ENCODE measurements at places on chromosomes 3 and 15. TPM values are rescaled to one million over a fixed set of nuclear protein-coding genes. Genes with fewer than 3 reads are reported as not detected.

DNA sequence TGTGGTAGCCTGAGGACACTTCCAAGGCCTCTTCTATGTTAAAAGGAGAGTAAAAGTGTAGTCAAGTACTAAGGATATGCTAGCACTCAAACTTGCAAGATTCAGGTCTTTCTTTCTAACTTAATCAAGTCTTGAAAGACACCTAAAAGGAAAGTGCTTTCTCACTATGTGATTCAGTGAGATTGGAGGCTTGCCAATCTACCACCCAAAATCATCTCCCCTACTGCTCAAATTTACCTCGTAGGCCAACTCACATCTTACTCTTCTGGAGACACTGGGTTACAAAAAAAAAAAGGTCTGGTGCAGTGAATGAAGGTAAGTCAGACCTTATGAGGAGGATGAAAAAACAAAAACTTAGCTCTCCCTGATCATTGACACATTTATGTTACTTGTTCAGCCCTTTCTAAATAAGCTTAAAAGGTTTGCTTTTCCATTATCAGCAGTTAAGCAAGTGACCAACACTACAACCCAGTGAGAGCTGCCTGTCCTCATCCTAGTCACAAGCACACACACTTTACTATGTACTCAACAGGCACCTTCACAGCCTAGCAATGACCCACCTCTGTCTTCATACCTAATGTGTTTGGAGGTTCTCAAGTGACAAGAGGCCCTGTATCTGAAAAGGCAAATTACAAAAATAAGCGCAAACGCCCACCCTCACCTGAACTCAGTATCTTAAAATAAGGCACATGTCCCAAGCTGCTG is 19.6 kb downstream of the SUMF1 start:
- DNase-seq, result no peak

GRCh38 chr3:63654211-63654610 is 1.7 kb downstream of the SNTN start:
- DNase-seq, result no peak

MYRIP gene
- 0.11 TPM for total RNA-seq

- no peak for DNase-seq
These were observed 25.8 kb upstream of the CNTN3 start for GRCh38 chr3:74640211-74640610.

DNA sequence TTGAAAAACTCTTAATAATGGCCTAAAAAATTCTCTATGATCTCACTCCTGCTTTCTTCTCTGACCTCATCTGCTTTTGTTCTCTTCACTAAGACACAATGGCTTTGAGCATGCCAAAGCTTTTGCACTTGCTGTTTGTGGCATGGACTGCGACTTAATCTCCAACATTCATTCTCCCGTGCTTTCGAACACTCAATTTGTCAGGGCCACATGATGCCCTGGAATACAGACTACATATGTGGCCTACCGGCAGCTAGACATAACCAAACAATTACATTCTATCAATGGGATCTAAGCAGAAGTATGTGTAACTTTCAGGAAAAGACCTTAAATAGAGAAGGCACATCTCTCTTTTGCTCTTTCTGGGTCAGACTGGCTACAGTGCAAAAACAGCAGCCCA is 506.5 kb downstream of the MAGI1 start:
- DNase-seq, result no peak

GRCh38 chr15:57458356-57458781 is 82.1 kb downstream of the CGNL1 start:
- no peak for DNase-seq

DNA sequence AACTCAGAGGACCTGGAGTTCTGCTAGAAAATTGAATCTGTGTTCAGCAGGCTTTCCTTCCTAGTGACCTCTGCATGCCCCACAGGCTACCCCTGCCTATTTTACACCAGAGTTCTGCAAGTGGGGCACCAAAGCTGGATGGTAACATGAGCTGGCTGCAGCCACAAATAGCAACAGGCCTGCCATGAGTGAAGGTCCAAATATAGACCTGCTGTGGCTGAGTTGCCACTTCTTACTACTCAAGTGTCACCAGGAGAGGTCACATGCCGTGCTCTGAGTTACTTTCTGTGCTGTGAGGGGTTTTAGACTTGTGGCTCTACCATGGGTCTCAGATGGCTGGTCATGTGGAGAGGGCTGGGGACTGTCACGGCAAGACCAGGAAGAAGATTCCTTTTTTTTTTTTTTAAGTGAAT is at the start of gene FSD2:
Gene FSD2, minus strand, starts transcription at position 76 of the 413 bp plus-strand sequence. CDS start 18,679 bp downstream, outside the sequence.
- peak; percentile 41 for DNase-seq

- peak; percentile 72 for DNase-seq
These were observed 183.3 kb upstream of the ZBTB20 start for GRCh38 chr3:115330430-115330829.

GRCh38 chr3:58638591-58638990 is 28.0 kb downstream of the FAM3D start:
- no peak for DNase-seq

PIGZ gene
- 2.4 TPM for total RNA-seq

GOLGA6A gene
- total RNA-seq, result not detected

KLHDC8B gene
- 17.1 TPM for total RNA-seq

GRCh38 chr15:101019366-101019896 is 100.3 kb downstream of the LRRK1 start:
- DNase-seq, result no peak

DNA sequence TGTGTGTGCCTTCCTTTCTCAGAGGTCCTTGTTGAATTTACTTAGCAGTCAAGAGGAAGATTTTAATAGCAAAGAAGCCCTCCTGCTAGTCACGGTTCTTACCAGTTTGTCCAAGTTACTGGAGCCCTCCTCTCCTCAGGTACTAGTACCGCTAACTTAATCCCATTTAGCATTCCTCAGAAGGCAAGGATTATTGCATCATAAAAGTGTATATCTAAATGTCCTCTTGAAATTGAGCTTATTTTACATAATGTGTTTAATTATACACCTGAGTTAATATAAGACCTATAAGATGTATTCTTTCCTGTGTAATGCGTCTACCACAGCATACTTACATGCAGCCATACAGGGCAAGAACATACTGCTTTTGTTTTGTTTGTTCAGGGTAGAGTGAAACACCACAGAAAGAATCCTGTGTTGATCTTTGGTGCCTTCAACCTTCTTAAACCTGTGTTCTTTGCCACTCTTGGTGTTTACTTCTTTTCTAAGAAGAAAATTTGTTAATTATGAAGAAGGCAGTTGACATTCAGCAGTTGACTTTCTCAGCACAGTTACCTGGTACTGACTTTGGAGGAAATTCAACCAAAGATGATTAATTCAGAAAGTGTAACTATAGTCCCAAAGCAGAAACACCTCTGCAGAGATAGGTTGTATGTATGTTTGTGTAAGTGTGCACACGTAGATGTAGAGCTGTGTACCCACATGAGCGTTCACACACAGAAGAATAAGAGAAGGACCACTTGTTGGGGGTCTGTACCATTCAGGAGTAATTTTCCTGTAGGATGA is 33.1 kb downstream of the POLG start:
- no peak for DNase-seq

DNA sequence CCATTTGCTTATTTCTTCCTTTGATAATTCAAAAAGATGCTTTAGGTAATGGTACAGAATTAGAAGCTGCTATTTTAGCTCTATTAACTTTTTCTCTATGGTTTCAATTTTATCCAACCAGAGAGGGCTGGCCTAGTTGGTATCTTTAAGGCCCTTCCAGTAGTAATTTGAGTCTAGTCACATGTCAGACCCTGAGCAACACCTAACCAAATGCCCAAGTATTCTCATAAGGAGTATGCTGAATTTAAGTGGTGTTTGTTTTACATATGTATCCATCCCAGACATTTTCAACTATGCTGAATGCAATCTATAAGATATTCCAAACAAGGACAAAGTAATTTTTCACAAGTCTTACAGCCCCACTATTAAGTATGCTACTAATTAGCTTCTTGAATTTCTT is 9.6 kb downstream of the DNAJC19 start:
- DNase-seq, result no peak

EHHADH gene
- total RNA-seq, result 13.6 TPM

DNA sequence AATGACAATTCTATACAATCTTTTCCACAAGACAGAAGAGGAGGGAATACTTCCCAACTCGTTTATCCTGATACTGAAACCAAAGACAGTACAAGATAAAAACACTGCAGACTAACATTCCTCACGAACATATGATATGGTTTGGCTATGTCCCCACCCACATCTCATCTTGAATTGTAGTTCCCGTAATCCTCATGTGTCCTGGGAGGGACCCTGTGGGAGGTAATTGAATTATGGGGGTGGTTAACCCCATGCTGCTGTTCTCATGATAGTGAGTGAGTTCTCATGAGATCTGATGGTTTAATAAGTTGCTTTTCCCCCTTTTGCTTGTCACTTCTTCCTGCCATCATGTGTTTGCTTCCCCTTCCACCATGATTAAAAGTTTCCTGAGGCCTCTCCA is 83.9 kb upstream of the PROK2 start:
- DNase-seq, result no peak

DNAH12 gene
- 0.77 TPM for total RNA-seq

- DNase-seq, result no peak
These were observed 134.4 kb downstream of the FOXB1 start for GRCh38 chr15:60138397-60138968.

DNA sequence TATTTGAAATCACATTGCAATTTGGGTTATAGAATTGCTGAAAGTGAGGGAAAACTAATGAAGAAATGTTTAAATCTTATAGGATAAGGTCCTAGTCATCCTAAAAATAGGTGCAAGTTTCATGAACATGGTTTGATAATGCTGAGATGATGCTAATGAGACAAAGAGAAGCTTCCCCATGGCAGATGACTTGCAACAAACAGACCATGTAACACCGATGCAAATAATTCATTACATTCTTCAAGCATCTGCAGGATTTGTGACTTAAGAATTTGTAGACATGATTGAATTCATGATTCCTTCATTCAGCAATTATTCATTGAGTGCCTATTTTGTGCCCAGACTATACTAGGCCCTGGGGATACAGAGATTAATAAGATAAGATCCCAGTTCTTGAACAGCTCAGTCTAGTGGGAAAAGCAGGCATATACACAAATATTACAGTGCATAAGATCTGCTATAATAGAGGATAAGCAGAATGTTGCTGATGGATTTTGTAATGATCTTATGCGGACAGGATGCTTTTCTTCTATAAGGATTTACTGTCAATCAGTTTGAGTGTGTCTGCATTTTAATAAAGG is 367.9 kb upstream of the GBE1 start:
- DNase-seq, result no peak
